Gastrocnemius medialis (tissue), 4 donors: ENCODE measurements at places on chromosomes 16 and 17. TPM values are rescaled to one million over a fixed set of nuclear protein-coding genes. Genes with fewer than 3 reads are reported as not detected.

VPS4A gene
- 112 TPM for total RNA-seq

DNA sequence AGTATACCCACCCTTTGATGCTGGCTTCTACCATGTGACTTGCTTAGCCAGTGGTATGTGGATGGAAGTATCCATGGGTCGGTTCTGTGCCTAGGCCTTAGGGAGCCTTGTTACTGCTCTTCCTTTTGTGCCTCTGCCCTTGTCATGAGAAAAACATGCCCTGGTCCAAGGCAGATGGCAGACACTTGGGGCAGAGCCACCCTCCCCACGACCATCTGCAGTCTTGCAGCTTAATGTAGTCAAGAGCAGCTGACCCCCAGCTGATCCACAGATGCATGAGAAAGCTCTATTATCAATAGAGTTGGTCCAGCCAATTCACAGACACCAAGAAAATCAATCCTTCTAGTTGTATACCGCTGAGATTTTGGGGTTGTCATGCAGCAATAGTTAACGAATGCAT is 95.7 kb downstream of the SLC39A11 start:
- H3K4me1 ChIP-seq: no peaks in the 10 kb centered on the region
- H3K4me3 ChIP-seq: no peak overlapping the region
- H3K27me3 ChIP-seq: no peaks in the 10 kb centered on the region
- no peak for DNase-seq
- H3K36me3 ChIP-seq: no peaks in the 10 kb centered on the region
- no peak overlapping the region for H3K27ac ChIP-seq

GRCh38 chr17:71535321-71535720 is 585.5 kb upstream of the SOX9 start:
- no peak for DNase-seq
- H3K4me1 ChIP-seq: no peaks in the 10 kb centered on the region
- H3K27ac ChIP-seq: no peak overlapping the region
- H3K27me3 ChIP-seq: no peaks in the 10 kb centered on the region
- H3K4me3 ChIP-seq: no peak overlapping the region

SYCE1L gene
- not detected for total RNA-seq

PYY gene
- not detected for total RNA-seq
